ENCODE measurements at places on chromosomes 5 and 9. TPM values are rescaled to one million over a fixed set of nuclear protein-coding genes. Genes with fewer than 3 reads are reported as not detected.

DNA sequence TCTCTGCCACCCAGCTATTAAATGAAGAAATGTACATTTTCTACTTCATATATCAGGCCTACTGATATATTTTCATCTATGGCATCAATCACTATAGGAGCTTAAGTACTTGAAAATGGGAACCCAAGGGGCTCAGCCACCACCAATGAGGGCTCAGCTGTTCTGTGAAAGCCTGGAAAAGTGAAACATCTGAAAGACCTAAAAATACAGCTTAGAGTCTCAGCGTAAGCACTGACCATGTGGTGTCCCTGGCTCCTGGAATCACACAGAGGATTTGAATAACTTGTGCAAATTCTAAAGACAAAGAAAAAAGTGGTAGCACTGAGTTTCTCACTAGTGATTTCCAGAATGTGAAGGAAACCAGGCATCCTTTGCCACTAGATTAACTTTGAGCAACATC is 64.5 kb downstream of the PTPRD start:
- no peak for DNase-seq
- no peak overlapping the region for H3K27ac ChIP-seq
- no peaks in the 10 kb centered on the region for H3K27me3 ChIP-seq
- H3K36me3 ChIP-seq: no peaks in the 10 kb centered on the region
- no peak overlapping the region for H3K4me3 ChIP-seq

GRCh38 chr5:57891443-57891842 is 408.8 kb upstream of the ACTBL2 start:
- no peak overlapping the region for H3K27ac ChIP-seq
- H3K4me1 ChIP-seq: peaks cover 38% of the 10 kb centered on the region
- H3K4me3 ChIP-seq: no peak overlapping the region
- no peaks in the 10 kb centered on the region for H3K36me3 ChIP-seq
- no peak for DNase-seq
- H3K27me3 ChIP-seq: no peaks in the 10 kb centered on the region

GRCh38 chr9:133950629-133951111 is 41.5 kb downstream of the VAV2 start:
- no peak overlapping the region for H3K27ac ChIP-seq
- no peak overlapping the region for H3K4me3 ChIP-seq
- peaks cover 2% of the 10 kb centered on the region for H3K27me3 ChIP-seq

DNA sequence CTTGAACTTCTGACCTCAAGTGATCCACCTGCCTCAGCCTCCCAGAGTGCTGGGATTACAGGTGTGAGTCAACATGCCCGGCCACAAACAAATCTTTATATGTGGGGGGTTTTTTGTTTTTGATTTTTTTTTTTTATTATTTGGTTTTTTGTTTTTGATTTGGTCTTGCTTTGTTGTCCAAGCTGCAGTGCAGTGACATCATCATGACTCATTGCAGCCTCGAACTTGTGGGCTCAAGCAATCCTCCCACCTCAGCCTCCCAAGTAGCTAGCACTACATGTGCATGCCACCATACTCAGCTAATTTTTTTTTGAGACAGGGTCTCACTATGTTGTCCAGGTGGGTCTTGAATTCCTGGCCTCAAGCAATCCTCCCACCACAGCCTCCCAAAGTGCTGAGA is 42.4 kb downstream of the ALDH7A1 start:
- H3K27ac ChIP-seq: no peak overlapping the region
- peaks cover 32% of the 10 kb centered on the region for H3K36me3 ChIP-seq
- no peaks in the 10 kb centered on the region for H3K27me3 ChIP-seq
- DNase-seq: no peak
- no peak overlapping the region for H3K4me3 ChIP-seq

The INPP5E gene
- total RNA-seq: 15.5 TPM

GRCh38 chr5:109225716-109226625 is 183.8 kb downstream of the PJA2 start:
- H3K4me3 ChIP-seq: no peak overlapping the region
- H3K27me3 ChIP-seq: peaks cover 3% of the 10 kb centered on the region
- H3K4me1 ChIP-seq: no peaks in the 10 kb centered on the region
- H3K27ac ChIP-seq: no peak overlapping the region
- H3K36me3 ChIP-seq: no peaks in the 10 kb centered on the region

The CMBL gene
- total RNA-seq: 39.0 TPM

The DOCK8 gene
- total RNA-seq: not detected

- H3K27me3 ChIP-seq: peaks cover 16% of the 10 kb centered on the region
- peaks cover 7% of the 10 kb centered on the region for H3K4me1 ChIP-seq
- no peak overlapping the region for H3K4me3 ChIP-seq
- H3K27ac ChIP-seq: no peak overlapping the region
- H3K36me3 ChIP-seq: no peaks in the 10 kb centered on the region
- no peak for DNase-seq
These were observed 86.0 kb downstream of the ZFAND5 start for GRCh38 chr9:72278959-72279358.

DNA sequence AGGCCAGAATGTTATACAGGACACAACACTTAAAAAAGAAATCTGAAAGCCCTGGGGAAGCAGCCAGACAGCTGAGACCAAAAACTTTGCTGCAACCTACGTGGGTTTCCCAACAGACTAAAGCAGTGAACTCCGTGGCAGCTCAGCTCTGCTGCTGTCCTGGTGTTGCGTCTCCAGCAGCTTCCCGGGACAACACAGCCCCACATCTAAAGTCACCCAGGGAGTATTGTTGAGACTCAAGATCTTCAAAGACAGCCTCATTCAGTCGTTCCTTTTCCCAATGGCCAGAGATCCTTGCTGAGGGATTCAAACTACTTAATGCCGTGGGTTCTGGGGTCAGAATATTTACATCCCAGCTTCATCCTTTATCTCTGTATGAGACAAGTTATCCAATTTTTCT is 125.8 kb downstream of the MED10 start:
- H3K27ac ChIP-seq: no peak overlapping the region
- H3K36me3 ChIP-seq: peaks cover 6% of the 10 kb centered on the region
- DNase-seq: no peak

DNA sequence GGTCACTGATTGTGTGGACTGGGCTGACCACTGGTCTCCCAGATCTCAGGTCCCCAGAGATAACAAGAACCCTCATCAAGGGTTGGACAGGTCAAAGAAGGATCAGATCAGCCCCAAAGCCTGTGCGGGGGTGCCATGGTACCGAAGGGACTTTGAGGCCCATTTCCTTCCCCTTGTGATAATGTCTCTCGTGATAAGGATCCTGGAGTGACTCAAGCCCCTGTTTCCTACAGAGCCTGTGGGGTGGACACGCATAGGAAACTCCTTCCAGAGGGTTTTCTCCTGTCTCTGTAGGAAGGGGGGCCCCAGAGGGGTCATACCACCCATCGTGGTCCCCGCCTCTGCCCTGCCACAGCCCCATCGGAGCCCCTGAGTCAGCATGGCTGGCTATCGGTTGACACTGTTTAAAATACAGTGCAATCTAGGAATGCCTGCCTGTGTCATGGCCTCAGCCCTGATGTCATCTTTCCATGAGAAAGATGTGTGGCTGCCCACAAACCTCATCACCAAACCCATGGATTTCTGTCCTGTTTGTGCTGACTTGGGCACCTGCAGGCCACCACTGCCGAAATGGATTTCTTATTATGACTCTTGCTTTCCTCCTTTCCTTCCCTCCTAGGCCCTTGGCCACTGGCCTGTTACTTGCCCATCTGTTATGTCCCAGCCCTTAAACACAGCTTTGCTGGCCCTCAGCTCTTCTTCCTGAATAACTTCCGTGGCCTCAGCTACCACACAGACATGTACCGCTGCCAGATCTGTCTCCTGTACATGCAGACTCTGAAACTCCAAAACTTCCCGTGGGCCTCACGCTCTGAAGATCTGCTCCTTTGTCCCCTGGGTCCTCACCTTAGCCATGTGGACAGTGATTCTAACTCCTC is 2.9 kb upstream of the CSF2 start:
- H3K27ac ChIP-seq: no peak overlapping the region
- DNase-seq: peak; percentile 33
- no peak overlapping the region for H3K4me3 ChIP-seq
- peaks cover 3% of the 10 kb centered on the region for H3K27me3 ChIP-seq

GRCh38 chr9:129752900-129753729 is at the start of gene PTGES:
TSS of gene PTGES (minus strand) at chr9:129753042. CDS start at chr9:129753012, 30 bp downstream.
- H3K4me3 ChIP-seq: peak within 1 kb of the TSS; percentile 90
- H3K27ac ChIP-seq: peak within 1 kb of the TSS; percentile 81
- no peaks in the 10 kb centered on the region for H3K36me3 ChIP-seq
- peak; percentile 90 for DNase-seq
- peaks cover 2% of the 10 kb centered on the region for H3K27me3 ChIP-seq
- peaks cover 58% of the 10 kb centered on the region for H3K4me1 ChIP-seq

DNA sequence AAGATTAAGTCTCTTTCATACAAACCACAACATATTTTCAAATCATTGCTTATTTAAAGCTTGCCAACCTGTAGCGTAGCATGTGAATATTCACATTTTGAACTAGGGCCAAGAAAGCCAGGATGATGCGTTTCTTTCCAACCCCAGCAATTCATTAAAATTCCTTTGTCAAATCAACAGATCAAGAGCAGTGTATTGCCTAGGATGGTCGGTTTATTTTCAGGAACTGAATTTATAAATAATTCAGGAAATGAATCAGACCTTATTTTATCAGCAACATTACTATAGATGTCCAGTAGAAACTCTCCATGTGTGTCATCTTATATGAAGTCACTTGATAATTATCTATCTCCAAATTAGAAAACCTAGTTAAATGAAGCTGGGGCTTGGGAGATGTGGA is 13.2 kb upstream of the AUH start:
- H3K36me3 ChIP-seq: peaks cover 10% of the 10 kb centered on the region
- peak; percentile 91 for DNase-seq
- peak overlapping the region; percentile 55 for H3K4me3 ChIP-seq
- H3K4me1 ChIP-seq: peaks cover 51% of the 10 kb centered on the region
- H3K27me3 ChIP-seq: no peaks in the 10 kb centered on the region
- H3K27ac ChIP-seq: peak overlapping the region; percentile 84

The SPATA31C1 gene
- total RNA-seq: not detected

DNA sequence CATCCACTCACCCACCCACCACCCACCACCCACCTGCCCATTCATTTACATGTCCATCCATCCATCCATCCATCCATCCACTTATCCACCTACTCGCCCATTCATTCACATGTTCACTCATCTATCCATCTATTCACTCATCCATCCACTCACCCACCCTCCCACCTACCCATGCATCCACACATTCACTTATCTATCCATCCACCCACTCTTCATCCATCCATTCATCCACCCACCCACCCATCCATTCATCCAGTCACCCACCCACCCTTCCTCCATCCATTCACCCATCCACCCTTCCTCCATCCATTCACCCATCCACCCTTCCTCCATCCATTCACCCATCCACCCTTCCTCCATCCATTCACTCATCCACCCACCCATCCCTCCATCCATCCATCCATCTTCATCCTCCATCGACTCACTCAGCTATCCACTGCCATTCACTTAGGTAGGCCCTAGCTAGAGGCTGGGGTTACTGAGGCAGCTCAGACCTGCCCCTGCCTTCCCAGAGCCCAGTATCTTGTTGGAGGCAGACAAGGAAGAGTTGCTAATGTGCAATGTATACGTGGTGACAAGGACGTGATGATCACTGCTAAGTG is 12.7 kb downstream of the TSPAN17 start:
- H3K4me1 ChIP-seq: peaks cover 5% of the 10 kb centered on the region
- no peak for DNase-seq
- H3K36me3 ChIP-seq: no peaks in the 10 kb centered on the region
- peaks cover 24% of the 10 kb centered on the region for H3K27me3 ChIP-seq

DNA sequence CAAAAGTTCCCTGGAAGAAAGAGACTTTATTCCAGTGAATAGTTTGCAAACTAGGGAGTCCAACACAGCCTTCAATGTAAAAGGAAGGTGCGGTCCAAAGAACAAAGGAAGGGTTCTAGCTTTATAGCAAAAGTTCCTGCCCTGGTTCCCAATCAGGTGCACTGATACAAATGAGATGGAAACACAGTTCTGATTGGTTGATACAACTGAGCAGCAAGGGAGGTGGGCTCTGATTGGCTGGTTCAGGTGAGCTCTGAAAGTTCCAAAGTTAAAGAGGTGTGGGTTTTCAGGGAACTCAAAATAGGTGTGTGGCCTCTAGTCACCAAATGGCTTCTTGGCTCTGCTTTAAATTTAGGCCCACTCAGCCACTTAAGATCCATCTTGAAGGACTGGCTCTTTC is 43.1 kb downstream of the P4HA2 start:
- no peak overlapping the region for H3K27ac ChIP-seq
- H3K36me3 ChIP-seq: peaks cover 13% of the 10 kb centered on the region
- H3K27me3 ChIP-seq: no peaks in the 10 kb centered on the region
- no peak for DNase-seq
- peaks cover 27% of the 10 kb centered on the region for H3K4me1 ChIP-seq
- H3K4me3 ChIP-seq: no peak overlapping the region

GRCh38 chr9:136058801-136059302 is 36.2 kb downstream of the NACC2 start:
- H3K27me3 ChIP-seq: peaks cover 3% of the 10 kb centered on the region
- no peak overlapping the region for H3K4me3 ChIP-seq
- DNase-seq: no peak
- peaks cover 15% of the 10 kb centered on the region for H3K4me1 ChIP-seq
- H3K27ac ChIP-seq: no peak overlapping the region

GRCh38 chr5:4704951-4705350 is 435.2 kb upstream of the ADAMTS16 start:
- no peaks in the 10 kb centered on the region for H3K27me3 ChIP-seq
- H3K4me1 ChIP-seq: no peaks in the 10 kb centered on the region
- no peak overlapping the region for H3K4me3 ChIP-seq
- DNase-seq: no peak

- no peak overlapping the region for H3K4me3 ChIP-seq
- no peak overlapping the region for H3K27ac ChIP-seq
- H3K27me3 ChIP-seq: peaks cover 13% of the 10 kb centered on the region
- no peak for DNase-seq
- peaks cover 12% of the 10 kb centered on the region for H3K4me1 ChIP-seq
These were observed 250.1 kb upstream of the MAP3K1 start for GRCh38 chr5:56565283-56565615.

The SLCO6A1 gene
- not detected for total RNA-seq

DNA sequence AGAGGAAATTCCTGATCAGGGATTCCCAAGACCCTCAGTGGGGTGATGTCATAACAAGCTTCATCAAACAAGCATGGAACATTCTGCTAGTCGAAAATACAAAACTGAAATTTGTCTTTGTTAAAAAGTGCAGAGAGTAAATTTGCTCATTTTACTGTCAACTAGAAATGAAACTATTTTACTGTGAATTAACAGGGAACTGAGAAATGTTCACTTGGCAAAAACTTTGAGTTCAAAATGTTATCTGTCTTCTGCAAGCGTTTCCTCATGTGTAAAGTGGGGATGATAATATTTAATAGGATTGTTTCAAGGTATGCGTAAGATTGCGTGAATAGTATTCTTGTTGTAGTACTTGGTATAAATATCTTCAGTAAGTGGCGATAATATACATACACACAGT is 45.4 kb downstream of the ALDH1A1 start:
- no peaks in the 10 kb centered on the region for H3K4me1 ChIP-seq
- peaks cover 5% of the 10 kb centered on the region for H3K36me3 ChIP-seq
- DNase-seq: no peak
- peaks cover 2% of the 10 kb centered on the region for H3K27me3 ChIP-seq
- H3K4me3 ChIP-seq: no peak overlapping the region

Data from HFFc6 (cell line).